Stimulated activated CD8-positive, alpha-beta memory T cell treated with anti-CD3 and anti-CD28 coated beads, Interleukin-12 subunit alpha, Interleukin-12 subunit beta, amount 100 ng/mL, for 1 hour (primary cell): ENCODE measurements at places on chromosomes 6 and 20.

DNA sequence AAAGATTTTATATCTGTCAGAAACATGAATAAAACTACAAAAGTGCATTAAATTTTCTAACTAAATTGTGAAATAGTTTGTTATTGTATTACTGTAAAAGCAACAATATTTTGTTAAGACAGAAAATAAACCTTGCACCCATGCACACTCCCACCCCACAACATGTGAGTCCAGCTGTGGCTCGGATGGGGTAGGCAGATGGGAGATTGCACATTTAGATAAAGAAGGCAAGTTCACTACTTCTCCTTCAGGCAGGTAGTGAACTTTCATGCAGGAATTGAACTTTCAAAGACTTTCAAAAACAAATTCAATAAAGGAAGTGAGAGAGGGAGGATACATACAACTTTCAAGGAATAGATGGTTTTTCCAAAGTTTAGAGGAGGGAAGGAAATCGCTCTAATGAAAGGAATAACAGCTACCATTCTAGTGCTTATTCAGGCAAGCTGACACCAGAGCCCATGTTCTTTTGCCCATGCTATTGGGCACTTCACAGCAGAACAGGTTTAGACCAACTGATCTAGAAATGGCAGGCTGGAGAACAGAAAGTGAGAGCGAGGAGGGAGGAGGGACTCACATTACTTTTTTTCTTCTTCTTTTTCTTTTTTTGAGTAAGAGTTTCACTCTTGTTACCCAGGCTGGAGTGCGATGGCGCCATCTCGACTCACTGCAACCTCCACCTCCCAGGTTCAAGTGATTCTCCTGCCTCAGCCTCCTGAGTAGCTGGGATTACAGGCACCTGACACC, 28.5 kb downstream of the SF3B5 start:
- DNase-seq, result no peak

DNA sequence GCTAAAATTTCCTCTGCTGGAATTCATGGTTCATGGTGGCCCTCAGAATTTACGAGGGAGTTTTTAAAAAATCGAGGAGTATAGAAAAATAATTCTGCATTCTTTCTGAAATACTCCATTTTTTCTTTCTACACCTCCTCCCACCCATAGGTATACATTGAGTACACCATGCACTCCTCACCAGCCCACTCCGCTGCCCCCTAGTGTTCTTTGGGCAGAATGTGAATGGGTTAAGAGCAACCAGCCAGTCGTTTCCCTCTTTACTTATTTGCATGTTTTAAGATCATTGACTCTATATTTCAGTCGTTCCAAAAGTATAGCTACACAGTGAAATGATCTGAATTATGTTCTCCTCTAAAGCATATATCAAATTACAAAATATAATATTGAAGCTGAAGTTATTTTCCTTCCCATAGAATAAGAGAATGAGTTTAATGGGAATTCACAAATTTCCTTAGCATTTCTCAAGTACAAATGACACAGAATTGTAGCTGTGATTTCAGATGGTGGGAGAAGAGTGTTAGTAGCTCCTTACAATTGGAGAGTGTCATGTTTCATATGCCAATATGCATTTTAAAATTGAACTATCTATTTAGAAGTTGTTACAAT, 977.7 kb upstream of the SLC35B3 start:
- DNase-seq, result no peak

GRCh38 chr6:131042664-131043063, 20.4 kb downstream of the EPB41L2 start:
- no peak for DNase-seq

GRCh38 chr6:121748376-121748775, 312.9 kb downstream of the GJA1 start:
- no peak for DNase-seq
